ENCODE measurements at places on chromosomes 11 and 22.

- no peak for DNase-seq
These were observed 104.3 kb downstream of the MAML2 start for GRCh38 chr11:96238563-96239135.

DNA sequence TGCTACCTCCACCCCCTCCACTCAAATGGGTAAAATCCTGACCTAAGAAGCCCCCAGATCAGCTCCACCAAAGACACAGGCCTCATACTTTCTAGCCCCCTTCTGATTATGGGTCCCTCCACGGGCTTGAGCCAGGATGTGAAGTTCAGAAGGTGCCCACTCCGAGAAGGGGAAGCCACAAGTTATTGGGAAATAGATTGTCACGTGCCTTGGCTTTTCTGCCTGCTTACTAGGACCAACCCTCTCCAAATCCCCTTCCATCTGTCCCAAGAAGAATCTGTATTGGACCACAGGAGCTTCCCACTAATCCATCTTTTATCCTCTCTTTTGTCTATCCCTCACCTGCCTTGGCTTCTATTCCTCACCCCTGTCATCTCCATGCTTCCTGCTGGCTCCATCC lies 3.0 kb upstream of the NRGN start:
- DNase-seq = no peak

- DNase-seq = peak; percentile 29
These were observed 7.9 kb upstream of the FLRT1 start for GRCh38 chr11:64027651-64028397.

DNA sequence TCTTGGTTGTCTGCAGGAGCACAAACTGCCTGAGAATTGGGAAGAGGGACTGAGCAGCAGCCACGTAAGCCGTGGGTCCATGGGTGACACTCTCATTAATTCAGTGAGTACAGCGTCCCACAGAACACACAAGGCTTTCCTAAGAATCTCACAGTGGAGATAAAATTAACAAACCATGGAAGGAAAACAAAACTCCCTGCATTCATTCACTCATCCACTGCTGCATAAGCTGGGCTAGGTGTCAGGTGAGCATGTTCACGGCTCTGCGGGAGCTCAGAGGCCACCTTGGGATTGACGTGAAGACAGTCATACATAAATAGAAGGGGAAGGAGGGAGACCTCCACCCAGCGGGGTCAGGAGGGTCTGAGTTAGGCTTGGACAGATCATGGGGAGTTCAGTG lies 1442.7 kb downstream of the TBC1D22A start:
- DNase-seq = no peak

Data from OCI-LY7 (cell line).